ENCODE measurements at places on chromosomes 6 and 20.

DNA sequence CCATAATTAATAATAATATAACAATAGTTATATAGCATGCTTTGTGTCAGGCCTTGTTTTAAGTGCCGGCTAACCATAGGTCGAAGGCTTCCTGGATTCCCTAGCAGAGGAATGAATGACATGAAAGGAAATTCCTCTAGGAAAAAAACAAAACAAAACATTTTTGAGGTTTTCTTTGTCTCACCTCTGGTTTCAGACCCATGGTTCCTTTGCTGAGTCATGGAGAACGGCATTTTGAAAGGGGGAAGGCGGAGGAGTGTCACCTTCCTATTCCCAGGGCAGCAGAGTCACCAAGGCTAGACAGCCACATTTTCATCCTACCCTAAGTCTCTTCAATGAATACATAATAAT, 25.3 kb upstream of the CCND3 start:
- DNase-seq, result peak; percentile 84

DNA sequence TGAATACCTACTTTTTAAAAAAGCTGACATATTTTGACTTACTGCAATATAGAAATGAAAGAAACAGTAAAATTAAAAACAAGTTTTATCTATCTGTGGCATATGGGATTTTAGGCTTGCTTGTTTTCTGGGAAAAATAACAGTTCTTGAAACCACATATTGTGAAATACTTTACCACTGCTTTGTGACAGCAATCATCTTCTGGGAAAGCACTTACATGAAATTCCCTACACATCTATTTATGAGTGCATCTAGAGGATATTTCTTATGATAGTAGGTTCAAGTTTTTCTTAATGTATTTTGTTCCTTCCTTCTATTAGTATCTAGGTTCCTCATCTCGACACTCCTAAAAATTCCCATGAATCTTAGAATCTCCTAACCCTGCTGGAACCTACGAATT, 75.2 kb downstream of the STXBP5 start:
- no peak for DNase-seq

- no peak for DNase-seq
These were observed 154.9 kb downstream of the FARS2 start for GRCh38 chr6:5416250-5416649.

DNA sequence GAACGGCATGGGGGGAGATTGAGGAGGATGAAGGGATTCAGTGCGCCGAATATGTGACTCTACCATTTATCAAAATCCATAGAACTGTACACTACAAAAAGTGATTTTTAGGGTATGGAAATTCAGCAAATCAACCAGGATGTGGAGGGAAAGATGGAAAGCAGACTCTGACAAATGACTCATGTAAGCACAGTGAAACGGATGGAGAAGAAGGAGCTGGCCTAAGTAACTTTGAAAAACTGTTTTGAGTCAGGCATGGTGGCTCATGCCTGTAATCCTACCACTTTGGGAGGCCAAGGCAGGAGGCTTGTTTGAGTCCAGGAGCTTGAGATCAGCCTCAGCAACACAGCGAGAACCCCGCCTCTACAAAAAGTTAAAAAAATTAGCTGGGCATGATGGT, 39.2 kb downstream of the MUC22 start:
- DNase-seq, result no peak

GRCh38 chr20:35708502-35708901, 9.3 kb downstream of the ROMO1 start:
- DNase-seq, result no peak

DNA sequence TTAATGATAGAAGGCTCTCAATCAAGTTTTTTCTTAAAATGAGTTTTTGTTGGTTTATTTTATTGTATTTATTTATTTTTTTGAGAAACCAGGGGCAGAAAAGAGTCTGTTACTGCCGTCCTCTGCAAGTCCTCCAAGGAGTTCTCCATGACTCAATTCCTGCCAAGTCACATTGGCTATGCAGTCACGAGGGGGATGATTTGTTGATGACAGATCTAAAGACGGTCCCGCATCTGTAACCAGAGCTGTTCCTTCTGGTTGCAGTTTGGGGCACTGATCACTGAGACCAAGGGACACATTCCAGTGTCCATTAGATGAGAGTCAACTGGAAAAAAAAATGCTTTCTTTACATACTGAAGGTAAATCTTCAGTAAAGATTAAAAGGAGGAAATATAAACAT, 13.9 kb upstream of the TSHZ2 start:
- DNase-seq, result no peak

DNA sequence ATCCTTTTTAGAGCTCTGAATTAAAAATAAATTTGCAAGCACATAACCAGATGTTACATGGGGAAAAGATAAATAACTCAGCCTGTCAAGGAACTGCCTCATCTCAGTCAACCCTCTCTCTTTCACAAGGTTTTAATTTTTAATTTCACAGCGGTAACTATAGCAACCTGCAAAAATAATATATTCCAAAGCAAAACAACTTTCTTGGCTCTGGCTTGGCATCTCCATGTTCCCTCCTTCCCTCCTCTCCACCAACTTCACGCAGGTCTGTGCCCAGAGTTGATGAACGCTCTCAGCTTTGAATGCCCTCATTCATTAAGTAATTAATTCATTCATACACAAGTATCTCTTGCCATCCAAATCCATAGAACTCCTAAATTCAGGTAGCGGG, 32.5 kb upstream of the SIRPA start:
- no peak for DNase-seq

DNA sequence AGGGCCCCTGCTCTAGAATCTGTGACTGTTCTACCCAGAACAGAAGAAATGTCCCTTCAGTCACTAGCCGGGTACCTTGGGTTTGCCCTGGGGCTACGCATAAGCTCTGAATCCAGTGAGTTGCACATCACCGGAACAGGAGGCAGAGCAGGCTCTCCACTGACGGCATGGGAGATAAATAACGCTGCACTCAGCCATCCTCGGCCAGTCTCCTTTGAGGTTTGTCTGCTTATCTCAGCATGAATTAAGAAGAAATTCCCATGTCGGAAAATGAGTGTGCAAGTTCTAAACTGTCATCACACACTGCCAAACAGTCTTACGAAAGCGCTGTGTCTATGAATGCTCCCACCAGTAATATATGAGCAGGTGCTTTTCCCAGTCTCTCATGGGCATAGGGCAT, 90.8 kb downstream of the FAM50B start:
- no peak for DNase-seq

- DNase-seq, result no peak
These were observed 109.6 kb downstream of the ASXL1 start for GRCh38 chr20:32467506-32468312.

DNA sequence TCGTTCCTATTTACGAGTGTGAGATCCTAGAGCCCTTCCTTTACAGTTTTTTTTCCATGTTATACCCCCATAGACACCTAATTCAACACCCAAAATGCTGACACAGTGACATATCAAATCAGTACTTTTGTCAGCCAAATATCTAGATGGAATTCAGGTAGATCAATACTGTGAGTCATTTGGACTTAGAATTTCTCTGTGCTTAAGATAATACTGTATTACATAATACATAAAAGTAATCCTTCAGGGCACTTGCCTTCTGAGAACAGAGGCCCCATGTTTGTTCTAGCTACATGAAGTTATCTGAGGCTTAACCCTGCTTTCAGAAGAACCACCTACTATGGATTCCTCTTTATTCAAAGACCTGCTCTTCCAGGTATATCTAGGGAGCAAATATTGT, 623.1 kb downstream of the PHF3 start:
- DNase-seq, result no peak

GRCh38 chr6:132252113-132252512, 149.2 kb downstream of the MOXD1 start:
- DNase-seq, result no peak

DNA sequence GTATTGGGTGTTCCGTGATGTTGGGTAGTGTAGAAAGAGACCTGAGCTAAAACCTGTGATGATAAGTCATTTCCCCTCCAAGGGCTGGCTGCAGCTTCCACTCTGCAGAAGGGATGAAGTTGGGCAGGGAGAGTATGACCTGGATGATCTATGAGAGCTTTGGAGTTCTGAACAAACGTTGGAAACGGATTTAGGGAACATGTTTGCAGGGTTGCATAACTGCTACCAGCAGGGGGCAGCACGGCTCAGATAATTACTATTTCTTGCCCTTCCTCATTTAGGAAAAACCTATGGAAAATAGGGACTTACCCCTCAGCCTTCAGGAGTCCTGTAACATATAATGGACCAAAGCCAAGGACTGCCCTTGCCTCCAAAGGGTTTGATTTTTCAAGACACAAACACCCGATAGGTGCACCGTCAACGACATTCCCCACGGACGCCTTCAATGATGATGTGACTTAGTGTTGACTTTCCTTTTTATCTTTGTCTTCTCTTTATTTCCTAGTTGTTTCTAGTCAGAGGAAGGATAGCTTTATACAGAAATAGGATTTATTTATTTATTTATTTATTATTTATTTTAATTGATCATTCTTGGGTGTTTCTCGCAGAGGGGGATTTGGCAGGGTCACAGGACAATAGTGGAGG, 164.9 kb upstream of the SASH1 start:
- peak; percentile 7 for DNase-seq

DNA sequence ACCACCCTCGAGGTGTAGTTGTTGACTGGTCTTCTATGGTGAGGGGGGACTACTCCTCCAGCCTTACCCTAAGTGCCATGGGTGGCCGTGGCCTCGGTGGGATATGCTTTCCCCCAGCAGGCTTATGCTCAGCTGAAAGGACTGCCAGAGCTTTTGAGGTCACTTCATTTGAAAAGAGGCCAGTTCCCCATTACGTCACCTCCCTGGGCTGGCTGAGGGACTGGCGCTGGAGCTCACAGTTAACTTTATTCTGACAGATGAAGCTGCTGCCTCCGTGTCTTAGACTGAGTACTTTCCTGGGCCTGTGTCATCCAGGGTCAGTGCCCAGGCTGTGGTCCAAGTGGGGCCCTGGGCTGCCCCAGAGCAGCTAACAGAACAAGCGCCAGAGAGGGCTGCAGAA, 42.8 kb upstream of the PCMTD2 start:
- DNase-seq, result no peak

- no peak for DNase-seq
These were observed 59.1 kb upstream of the KCNK16 start for GRCh38 chr6:39381550-39382140.

All from A549 (cell line).